Activated CD8-positive, alpha-beta memory T cell treated with anti-CD3 and anti-CD28 coated beads for 1 hour (primary cell): ENCODE measurements at places on chromosomes 7 and 10.

DNA sequence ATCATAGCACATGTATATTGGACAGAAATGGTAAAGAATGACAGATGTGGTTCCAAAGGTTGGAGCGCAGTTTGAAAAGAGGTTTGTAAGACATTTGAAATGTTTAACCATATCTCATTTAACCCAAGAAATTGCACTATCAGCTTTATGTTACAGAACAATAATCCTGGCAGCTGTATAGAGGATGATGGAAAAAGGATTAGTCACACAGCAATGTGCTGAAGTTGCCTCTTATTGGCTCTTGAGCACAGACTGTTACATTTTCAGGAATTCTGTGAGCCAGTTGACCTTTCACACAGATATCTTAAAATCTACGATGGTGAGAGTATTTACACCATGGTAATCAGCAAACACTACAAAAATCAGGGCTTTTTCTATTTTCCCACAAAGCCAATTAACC lies 3.9 kb downstream of the COG5 start:
- no peak for DNase-seq

DNA sequence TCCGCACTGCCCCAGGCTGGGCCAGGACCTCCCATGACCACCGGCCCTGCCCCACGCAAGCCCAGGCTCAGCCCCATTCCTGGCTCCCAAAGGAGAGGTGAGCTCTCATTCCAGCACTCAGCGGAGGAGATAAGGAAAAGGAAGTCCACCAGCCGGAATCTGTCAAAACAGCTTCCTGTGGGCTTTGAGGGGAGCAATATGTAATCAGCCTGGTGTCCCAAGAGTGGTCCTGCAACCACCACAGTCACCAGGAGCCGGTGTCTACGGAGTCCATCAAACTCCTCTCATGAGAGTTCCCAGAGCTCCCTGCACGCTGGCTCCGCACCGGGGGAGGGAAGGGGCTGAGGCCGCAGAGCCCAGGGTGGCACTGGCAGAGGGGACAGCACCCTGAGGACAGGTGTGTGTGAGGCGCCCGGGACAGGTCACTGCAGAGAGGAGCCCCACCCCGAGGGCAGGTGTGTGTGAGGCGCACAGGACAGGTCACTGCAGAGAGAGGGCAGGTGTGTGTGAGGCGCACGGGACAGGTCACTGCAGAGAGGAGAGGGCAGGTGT lies 57.9 kb downstream of the STK32C start:
- no peak for DNase-seq

DNA sequence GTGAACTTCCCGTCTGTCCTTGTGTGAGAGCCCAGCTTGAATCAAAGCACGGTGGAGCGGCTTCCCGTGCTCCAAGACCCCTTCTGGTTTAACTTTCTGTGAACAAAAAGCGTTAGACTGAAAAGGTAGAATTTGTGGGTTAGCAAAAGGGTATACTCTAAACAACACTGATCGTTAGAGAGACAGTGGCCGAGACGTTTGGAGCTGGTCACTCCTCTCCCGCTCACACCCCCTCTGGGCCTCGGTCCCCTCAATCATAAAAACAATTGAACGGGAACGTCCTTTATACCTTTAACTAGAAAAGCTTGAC lies 502 bp downstream of the PRKRIP1 start:
- DNase-seq = no peak

GRCh38 chr7:43076189-43076605 lies 36.2 kb upstream of the HECW1 start:
- DNase-seq = no peak

- no peak for DNase-seq
These were observed 20.4 kb upstream of the INSYN2A start for GRCh38 chr10:127216786-127217185.

- no peak for DNase-seq
These were observed 57.2 kb downstream of the ADAM12 start for GRCh38 chr10:126331101-126331500.

DNA sequence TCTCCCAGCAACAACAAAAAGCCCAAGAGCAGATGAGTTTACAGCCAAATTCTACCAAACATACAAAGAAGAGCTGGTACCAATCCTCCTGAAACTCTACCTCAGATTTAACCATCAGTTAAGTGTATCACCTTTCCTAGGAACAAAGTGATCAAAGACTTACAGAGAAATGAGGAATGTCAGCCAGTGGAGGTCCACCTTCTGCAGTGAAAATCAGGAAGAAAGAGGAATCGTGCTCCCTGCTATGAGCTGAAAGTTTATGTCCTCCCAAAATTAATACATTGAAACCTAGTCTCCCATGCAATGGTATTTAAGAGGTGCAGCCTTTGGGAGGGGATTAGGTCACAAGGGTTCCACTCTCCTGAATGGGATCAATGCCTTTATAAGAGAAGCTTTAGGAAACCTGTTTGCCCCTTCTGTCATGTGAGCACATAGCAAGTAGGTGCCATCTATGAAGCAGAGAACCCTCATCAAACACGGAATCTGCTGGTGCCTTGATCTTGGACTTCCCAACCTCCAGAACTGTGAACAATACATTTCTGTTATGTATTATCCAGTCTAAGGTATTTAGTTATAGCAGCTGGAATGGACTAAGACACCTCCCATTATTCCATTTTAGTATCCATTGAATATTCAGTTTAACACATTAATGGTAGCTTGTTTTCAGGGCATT lies 139.0 kb upstream of the FZD8 start:
- no peak for DNase-seq

- no peak for DNase-seq
These were observed 6.7 kb downstream of the IFIT5 start for GRCh38 chr10:89421018-89421476.

DNA sequence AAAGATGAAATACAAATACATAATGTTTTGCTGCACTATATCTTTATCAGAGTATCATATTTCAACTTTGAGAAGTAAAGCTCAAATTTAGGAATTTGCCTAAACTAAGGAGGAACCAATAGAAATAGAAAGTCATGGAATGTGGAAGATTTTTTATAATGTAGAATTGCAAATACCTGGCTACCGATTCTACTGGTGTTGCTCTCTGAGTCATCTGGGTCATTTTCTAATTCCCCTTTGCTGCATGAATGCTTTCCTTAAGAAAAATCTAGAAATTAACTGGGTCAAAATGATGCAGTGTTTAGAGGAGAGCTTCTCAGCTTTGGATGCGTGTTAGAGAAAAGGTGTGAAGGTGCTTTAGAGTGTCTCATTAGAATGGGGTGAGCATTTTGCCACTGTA lies 568.9 kb upstream of the ANKRD30A start:
- DNase-seq = no peak

DNA sequence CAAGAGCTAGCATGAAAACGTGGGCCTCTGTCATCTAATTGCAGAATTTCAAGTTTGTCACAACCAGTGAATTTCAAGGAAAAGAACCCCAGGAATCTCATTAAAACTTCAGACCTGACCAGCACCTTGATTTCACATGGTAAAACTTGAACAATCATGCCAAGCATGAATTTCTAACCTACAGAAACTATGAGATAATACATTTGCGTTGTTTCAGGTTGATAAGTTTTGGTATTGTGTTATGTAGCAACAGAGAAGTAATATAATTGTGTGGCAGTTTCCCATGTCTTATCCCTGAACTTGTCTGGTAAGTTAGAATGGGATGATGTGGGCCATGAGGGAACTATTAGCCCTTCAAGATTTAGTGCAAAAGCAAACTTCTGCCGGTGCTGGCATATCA lies 530.1 kb downstream of the ANKRD7 start:
- DNase-seq = no peak

GRCh38 chr7:18855796-18856195 lies 261.6 kb downstream of the TWIST1 start:
- no peak for DNase-seq

GRCh38 chr10:90354914-90355313 lies 502.9 kb downstream of the HTR7 start:
- no peak for DNase-seq

DNA sequence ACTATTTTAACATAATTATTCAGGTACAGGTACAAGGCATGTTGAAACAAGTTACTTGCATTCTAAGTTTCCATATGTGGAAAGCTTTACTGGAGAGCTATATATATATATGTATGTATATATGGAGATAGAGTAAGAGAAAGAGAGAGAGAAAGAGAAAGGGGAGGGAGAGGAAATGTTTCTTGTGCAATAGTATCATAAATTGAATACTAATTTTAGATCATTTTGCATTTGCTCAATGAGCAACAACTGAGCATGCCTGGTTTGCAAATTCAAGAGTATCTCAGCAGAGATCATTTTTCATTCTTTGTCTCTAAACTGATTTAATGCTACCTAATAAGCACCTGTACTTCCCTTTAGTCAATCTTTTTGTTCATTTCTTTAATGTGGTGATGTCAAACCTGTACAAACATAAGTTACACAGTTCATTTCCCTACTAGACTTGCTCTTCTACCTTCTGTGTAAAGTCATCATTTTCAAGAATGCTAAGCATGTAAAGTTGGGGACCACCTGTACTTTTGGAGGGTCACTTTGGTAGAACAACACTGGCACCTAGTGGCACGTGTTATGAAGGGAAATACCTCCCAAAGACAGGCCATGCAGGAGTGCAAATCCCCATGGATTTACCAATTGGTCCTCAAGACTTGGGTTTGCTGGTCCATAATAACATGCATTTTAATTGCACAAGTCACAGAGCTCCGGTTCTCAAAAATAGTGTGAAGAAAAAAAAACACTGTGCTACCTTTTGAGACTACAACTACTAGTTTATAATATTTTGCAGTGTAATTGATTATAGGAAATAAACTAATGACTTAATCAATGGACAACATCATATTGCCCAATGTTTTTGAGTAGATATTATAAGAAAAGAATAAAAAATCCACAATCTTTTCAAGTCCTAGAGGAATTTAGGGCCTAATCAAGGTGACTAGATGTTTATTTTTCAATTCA lies 431.2 kb upstream of the IGFBP3 start:
- DNase-seq = no peak

- DNase-seq = no peak
These were observed 48.3 kb upstream of the FAM171A1 start for GRCh38 chr10:15419279-15419874.

DNA sequence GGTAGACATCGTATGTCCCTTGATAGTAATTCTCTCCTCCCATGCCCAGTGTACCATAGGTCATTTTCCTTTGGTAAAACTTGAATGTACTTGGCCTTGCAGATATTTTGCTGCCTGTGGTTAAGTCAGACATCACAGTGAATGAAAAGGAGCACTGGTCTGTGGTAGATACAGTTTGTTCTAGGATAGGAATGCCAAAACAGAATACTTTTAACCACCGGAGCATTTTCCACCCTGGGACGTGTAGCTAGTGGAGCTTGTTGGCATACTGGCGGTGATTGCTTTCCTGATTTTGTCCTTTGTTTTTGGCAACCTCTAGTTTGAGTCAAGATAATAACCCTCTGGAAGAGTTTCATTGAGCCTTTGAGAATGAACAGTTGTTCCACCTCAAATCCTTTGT lies 92.0 kb upstream of the BMPER start:
- DNase-seq = no peak

DNA sequence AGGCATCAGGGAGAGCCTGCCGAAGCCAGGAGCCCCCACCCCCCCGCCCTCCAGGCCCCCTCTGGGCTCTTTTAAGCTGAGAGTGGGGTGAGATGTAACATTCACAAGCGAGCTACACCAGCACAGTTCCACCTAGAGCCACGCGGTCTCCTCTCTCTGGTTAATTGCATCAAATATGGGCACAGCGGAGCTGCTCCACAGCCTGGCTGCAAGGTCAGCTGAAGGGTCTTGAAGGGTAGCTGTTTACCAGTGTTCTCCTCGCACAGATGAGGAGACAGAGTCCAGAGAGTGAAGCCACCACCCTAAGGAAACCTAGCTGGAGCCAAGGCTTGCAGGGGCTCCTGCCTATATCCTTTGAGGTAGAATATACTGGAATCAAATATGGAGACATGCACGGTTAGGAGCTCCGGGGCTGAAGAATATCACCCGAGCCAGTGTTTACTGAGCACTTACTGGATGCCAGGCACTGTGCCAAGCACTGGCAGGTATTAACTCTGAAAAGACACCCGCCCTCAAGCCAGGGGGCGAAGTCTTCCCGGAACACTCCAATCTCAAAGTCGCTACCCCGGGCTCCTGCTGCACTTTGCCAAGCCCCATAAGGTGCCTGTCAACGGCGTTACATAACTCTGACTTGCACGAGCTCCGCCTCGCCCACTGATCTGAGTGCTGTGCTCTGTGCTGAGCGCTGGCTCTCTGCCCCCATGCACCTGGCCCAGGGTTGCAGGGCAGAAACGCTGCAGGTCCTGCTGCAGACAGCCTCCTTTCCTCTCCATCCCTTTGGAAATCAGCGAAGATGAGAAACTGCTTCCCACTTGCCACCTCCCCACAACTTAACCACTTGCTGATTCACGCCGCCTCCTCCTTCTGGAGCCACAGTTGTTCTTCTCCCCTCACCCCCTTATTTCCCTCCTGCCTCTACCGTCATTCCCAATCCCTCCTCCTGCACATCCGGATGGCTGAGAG lies 5.4 kb downstream of the CHST15 start:
- DNase-seq = no peak

DNA sequence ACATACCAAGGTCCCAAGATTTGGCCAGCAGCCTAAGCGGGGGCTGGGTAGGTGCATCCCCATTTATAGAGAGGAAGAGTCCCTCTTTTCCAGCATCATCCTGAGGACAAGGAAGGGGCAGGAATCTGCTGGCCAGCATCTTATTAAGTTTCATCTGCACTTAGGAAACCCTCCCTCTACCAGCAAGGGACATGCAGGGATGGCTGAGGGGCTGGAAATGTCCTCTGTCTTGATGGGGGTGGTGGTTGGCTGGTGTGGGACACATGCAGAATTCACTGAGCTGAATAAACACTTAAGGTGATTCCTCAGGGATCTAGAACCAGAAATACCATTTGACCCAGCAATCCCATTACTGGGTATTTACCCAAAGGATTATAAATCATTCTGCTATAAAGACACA lies 42.1 kb downstream of the NOD1 start:
- no peak for DNase-seq

GRCh38 chr10:88490231-88490980 lies 92.7 kb downstream of the RNLS start:
- no peak for DNase-seq

GRCh38 chr7:54563329-54563916 lies 21.2 kb downstream of the VSTM2A start:
- DNase-seq = no peak

DNA sequence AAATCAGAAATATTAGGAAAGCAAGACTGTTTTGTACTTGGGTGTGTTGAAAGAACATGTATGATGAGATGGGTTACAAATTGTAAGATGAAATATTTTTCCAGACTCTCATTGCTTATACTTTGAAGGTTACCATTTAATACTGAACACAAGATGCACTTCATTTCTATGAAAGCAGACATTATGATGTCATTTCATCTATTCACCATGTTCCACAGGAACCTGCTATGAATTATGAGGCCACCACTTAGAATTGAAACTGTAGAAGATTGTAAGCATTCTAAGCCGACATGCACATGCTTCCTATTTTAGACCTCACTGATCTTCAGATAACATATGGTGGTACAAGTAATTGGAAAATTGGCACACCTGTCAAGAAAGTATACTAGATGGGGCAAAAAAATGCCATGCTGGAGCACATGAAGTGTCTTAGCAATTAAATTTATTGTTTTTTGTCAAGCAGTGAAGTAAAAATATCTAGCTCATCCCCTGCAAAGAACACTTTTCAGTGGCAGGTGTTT lies 195.0 kb downstream of the PHF14 start:
- DNase-seq = no peak

GRCh38 chr10:86252556-86252955 lies 114.0 kb downstream of the GRID1 start:
- DNase-seq = no peak

GRCh38 chr10:44894691-44895090 lies 16.4 kb upstream of the TMEM72 start:
- DNase-seq = no peak

- DNase-seq = no peak
These were observed 116.6 kb downstream of the SPAG6 start for GRCh38 chr10:22461891-22462290.

GRCh38 chr10:48233559-48234005 lies 40.9 kb downstream of the FRMPD2 start:
- DNase-seq = no peak
